Liver (tissue), 10 donors: ENCODE measurements at places on chromosomes 3 and 15. TPM values are rescaled to one million over a fixed set of nuclear protein-coding genes. Genes with fewer than 3 reads are reported as not detected.

DNA sequence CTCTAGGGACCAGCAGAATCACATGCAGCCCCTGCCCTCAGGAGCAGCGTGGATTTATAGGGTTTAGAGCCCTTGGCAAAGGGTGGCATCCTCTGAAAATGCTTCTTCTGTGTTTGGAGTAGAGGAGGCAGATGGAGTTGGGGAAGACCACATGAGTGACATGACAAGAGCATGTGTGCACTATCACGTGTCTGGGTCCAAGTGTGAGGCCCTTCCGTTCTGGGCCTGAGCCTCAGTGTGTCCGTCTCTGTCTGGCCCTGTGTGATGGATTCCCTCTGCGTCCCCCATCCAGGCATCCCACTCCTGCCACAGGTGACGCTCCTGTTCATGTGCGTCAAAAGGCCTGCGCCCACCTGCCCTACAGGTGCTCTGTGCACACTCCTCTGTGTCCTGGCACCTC lies 30.1 kb downstream of the FGD5 start:
- no peak for DNase-seq
- no peak overlapping the region for H3K27ac ChIP-seq
- no peaks in the 10 kb centered on the region for H3K36me3 ChIP-seq
- no peak overlapping the region for H3K4me3 ChIP-seq

GRCh38 chr3:20137647-20138046 lies 48.4 kb downstream of the SGO1 start:
- DNase-seq = no peak
- H3K4me3 ChIP-seq = no peak overlapping the region
- H3K27ac ChIP-seq = no peak overlapping the region
- no peaks in the 10 kb centered on the region for H3K27me3 ChIP-seq

KIF9 gene
- total RNA-seq = 2.5 TPM

DNA sequence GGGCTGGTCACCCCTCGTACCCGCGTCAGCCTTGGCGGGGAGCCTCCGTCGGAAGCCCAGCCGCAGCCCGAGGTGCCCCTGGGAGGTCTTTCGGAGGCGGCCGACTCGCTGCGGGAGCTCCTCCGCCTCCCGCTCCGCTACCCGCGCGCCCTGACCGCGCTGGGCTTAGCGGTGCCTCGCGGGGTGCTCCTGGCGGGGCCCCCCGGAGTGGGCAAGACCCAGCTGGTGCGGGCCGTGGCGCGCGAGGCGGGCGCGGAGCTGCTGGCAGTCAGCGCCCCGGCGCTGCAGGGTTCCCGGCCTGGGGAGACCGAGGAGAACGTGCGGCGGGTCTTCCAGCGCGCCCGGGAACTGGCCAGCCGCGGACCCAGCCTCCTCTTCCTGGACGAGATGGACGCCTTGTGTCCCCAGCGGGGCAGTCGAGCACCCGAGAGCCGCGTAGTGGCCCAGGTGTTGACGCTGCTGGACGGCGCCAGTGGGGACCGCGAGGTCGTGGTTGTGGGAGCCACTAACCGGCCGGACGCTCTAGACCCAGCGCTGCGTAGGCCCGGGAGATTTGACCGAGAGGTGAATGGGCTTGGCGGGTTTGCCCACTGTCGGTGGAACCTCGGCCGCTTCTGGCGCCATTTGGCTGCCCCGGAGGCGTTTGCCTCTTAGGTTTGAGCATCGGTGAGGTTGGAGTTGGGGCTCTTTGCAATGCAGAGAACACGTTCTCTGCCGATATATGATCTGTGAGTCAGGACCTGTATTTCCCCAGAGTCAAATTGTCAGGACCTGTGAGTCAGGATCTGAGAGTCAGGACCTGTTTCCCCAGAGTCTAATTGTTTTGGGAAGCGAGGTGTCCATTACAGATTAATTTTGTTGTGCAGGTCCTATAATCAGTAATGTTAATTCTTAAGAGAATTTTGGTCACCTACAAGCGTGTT lies 24.9 kb upstream of the GATM start:
- H3K4me1 ChIP-seq = peaks cover 10% of the 10 kb centered on the region
- H3K36me3 ChIP-seq = peaks cover 28% of the 10 kb centered on the region
- peak overlapping the region; percentile 88 for H3K4me3 ChIP-seq
- peak; percentile 68 for DNase-seq
- H3K27ac ChIP-seq = peak overlapping the region; percentile 93
- no peaks in the 10 kb centered on the region for H3K27me3 ChIP-seq

- no peaks in the 10 kb centered on the region for H3K27me3 ChIP-seq
- H3K27ac ChIP-seq = no peak overlapping the region
- DNase-seq = no peak
- H3K36me3 ChIP-seq = no peaks in the 10 kb centered on the region
Observed at GRCh38 chr3:119297169-119297568, 3.0 kb downstream of the ARHGAP31 start.

DNA sequence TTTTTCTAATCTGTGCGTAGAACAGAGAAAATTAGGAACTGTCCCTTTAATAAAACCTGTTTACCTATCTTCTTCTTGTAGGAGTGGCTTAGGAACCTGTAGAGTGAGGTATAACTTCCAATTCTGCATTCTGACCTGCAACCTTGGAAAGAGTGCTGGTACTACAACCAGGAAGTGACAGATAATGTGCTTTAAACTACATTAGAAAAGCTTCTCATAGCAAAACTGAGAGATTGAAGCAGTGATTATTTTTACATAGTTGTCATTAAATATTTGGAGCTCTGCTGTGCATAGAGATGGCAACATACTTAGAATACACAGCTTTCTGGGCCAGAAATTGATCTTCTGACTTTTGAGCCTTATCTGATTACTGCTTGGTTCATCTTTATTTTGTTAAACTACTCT lies 50.4 kb upstream of the ZDHHC23 start:
- peak overlapping the region; percentile 50 for H3K4me3 ChIP-seq
- DNase-seq = no peak
- no peaks in the 10 kb centered on the region for H3K36me3 ChIP-seq
- no peaks in the 10 kb centered on the region for H3K4me1 ChIP-seq
- H3K27ac ChIP-seq = peak overlapping the region; percentile 74

FGD5 gene
- 6.3 TPM for total RNA-seq

TBCCD1 gene
- total RNA-seq = 15.5 TPM

DNA sequence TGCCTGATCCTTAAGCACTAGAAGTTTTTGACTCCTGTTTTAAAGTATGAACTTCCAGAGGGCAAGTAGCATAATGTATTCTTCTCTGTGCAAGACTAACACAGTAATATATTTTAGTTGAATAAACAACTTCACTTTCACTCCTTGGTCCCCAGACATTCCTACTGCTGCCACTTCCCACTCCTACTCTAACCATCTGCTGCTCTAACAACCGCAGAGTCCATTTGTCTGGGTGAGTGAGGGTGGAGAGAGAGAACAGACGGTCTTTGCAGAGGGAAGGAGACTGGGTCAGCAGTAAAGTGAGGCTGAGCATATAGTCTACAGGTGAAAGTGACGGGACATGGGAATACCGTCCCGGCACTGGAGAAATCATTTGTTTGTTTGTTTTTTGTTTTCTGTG lies 301.0 kb upstream of the SLCO3A1 start:
- no peaks in the 10 kb centered on the region for H3K36me3 ChIP-seq
- H3K4me1 ChIP-seq = no peaks in the 10 kb centered on the region
- H3K27me3 ChIP-seq = no peaks in the 10 kb centered on the region
- H3K27ac ChIP-seq = no peak overlapping the region

GRCh38 chr3:40379674-40380306 lies 7.2 kb upstream of the ENTPD3 start:
- H3K27me3 ChIP-seq = no peaks in the 10 kb centered on the region
- H3K27ac ChIP-seq = no peak overlapping the region
- H3K4me3 ChIP-seq = no peak overlapping the region
- no peak for DNase-seq

DNA sequence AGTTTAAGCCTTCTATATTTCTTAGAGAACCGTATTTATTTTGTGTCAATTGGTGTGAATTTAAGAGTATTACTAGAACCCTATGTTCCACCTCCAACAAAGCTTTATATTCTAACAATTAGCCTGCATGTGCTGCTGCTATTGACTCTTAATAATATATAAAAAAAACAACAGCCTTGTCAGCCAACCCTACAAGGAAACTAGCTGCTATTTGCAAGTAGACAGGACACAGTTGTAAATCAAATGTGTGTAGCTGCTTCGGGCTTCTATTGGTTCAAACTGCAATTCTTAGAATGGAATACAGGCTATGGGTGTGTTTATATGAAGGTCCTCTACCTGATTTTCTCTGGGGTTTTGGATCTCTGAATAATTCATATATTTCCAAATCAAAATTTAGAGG lies 60.7 kb downstream of the ZBTB20 start:
- DNase-seq = no peak
- no peak overlapping the region for H3K27ac ChIP-seq
- H3K4me1 ChIP-seq = peaks cover 3% of the 10 kb centered on the region
- no peak overlapping the region for H3K4me3 ChIP-seq
- no peaks in the 10 kb centered on the region for H3K27me3 ChIP-seq

CLDN18 gene
- not detected for total RNA-seq

DNA sequence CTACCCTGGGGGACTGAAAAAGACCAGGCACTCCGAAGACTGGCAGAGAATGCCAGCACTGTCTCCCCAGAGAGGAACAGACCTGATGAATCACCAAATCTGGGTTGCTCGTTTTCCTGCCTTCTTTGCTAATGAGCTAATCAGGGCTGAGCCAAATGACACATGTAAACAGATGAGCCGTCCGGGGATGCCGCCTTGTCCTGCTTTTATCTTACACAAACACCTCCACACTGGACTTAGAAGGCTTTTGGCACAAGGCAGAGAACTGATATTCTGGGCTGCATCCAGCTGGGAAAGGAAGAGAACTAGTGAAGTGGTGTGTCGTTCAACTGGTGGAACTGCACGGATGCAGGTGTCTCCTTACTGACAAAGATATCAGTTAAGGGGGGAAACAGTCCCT lies 88.1 kb downstream of the MECOM start:
- no peak overlapping the region for H3K4me3 ChIP-seq
- no peaks in the 10 kb centered on the region for H3K4me1 ChIP-seq
- no peak for DNase-seq
- H3K27ac ChIP-seq = no peak overlapping the region
- H3K27me3 ChIP-seq = no peaks in the 10 kb centered on the region
- no peaks in the 10 kb centered on the region for H3K36me3 ChIP-seq

DNA sequence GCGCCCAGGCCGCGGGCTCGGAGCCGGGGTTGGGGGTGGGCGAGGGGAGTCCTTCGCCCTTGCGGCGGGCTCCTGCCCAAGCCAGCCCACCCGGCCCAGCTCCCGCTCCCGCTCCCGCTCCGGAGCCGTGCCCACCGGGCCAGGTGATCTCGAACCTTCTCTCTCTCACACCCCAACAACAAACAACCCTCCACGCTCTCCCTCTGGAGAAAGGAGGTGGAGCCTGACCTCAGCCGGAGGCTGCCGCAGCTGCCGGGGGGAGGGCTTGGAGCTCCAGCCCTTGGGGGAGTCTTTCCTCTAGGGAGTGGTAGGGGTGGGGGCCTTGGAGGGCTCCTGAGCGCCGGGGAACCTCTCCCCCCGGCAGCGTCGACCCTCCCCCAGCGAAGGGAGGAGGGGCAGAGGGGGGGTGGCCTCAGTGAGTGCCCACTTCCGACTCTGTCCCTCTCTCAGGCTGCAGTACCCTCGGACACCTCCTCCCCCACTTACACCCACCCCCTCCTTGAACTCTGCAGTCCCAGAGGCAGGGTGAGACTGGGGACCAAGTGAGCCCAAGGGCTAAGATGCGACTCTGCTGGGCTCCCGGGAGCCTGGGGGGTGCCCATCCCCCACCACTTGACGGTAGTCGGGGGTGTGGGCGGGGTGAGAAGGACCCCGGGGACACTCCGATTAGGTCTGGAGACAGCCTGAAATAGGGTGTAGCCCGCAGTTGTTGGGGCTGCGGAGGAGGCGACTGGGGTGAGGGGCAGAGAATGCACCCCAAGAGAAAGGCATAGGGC lies 4.4 kb upstream of the BAHD1 start:
- no peaks in the 10 kb centered on the region for H3K36me3 ChIP-seq
- no peak overlapping the region for H3K4me3 ChIP-seq
- no peaks in the 10 kb centered on the region for H3K27me3 ChIP-seq
- H3K4me1 ChIP-seq = peaks cover 25% of the 10 kb centered on the region
- no peak overlapping the region for H3K27ac ChIP-seq

NR1I2 gene
- total RNA-seq = 121 TPM

GRCh38 chr3:127226457-127226856 lies 33.5 kb downstream of the PRR23E start:
- no peak overlapping the region for H3K4me3 ChIP-seq
- H3K27ac ChIP-seq = no peak overlapping the region
- no peaks in the 10 kb centered on the region for H3K4me1 ChIP-seq

DNA sequence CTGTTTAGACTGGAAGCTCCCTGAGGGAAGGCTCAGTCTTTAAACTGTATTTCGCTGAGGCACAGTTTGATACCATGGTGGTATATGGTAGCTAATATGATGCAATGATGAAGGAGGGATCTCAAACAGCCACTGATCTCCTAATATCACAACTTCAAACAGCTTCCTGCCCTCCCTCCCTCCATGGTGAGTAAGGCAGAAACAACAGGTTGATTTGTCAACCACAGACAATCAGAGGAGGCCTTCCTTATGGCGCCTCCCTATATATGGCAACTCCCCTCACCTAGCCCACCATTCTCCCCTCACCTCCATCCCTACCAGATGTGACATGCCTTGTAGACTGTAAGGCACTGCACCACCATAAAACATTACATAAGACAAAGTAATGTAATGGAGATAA lies 316.5 kb upstream of the ICE2 start:
- DNase-seq = no peak
- no peak overlapping the region for H3K27ac ChIP-seq
- H3K36me3 ChIP-seq = no peaks in the 10 kb centered on the region
- H3K4me1 ChIP-seq = peaks cover 2% of the 10 kb centered on the region
- no peak overlapping the region for H3K4me3 ChIP-seq
- H3K27me3 ChIP-seq = no peaks in the 10 kb centered on the region

GRCh38 chr3:134766290-134766689 lies 28.8 kb upstream of the EPHB1 start:
- no peak overlapping the region for H3K27ac ChIP-seq
- H3K4me3 ChIP-seq = no peak overlapping the region
- DNase-seq = no peak
- H3K36me3 ChIP-seq = no peaks in the 10 kb centered on the region
- H3K4me1 ChIP-seq = no peaks in the 10 kb centered on the region

CIP2A gene
- total RNA-seq = 44.9 TPM

DNA sequence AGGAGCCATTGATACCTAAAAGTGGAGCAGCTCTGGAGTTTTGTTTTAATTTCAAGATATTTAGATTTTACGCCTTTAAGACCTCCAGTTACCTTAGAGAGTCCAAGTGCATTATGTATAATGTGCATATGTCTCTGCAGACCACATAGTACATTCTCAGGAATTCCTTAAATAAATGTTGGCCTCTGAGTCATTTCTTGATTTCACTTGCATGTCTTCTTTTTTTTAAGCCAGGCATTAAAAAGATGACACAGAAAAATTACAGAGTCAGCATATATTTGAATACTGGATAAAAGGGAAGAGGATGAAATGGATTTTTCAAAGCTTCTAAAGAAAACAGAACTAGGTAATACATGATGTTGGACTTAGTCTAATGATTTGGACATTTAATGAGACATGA lies 125.2 kb downstream of the TMCO5A start:
- no peaks in the 10 kb centered on the region for H3K36me3 ChIP-seq
- no peak overlapping the region for H3K4me3 ChIP-seq
- peaks cover 6% of the 10 kb centered on the region for H3K27me3 ChIP-seq
